ENCODE measurements at places on chromosomes 1 and 21.

GRCh38 chr1:15833842-15834405 lies 13.6 kb upstream of the SPEN start:
- no peak for DNase-seq

GRCh38 chr1:212957546-212957945 lies 7.2 kb downstream of the VASH2 start:
- no peak for DNase-seq

DNA sequence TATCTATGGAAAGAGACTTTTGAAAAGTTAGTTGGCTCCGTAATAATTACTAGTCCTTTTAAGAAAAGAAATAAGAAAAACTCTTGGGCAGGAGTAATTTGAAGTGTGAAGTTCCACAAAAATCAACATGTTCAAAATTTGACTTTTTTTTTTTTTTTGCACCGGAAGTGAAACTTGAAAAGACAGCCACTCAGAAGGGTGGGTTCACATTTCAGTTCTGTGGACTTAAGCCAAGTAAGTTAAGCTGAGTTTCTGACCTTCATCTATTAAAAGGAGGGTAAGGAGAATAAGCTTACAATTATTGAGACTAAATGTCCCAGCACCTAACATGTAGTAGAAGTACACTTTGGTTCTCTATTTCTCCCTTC lies 11.0 kb downstream of the RO60 start:
- no peak for DNase-seq

DNA sequence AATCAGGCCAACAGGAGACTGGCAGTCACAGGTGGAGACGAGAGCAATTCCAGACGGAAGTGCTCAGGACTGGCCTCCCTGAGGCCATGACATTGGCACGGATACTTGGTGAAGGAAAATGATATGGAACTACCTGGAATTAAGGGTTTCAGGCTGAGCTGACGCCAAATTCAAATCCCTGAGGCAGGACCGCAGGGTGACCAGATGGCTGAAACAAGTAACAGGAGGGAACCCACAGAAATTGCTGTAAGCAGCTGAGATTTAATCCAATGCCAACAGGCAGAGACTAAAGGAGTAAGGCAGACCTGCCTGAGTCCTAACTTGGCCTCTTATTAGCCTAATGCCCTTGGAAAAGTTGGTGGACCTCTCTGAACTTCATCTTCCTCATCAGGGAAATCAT lies 76.2 kb downstream of the ERG start:
- no peak for DNase-seq

GRCh38 chr1:189315035-189315901 lies 1162.4 kb downstream of the BRINP3 start:
- no peak for DNase-seq

DNA sequence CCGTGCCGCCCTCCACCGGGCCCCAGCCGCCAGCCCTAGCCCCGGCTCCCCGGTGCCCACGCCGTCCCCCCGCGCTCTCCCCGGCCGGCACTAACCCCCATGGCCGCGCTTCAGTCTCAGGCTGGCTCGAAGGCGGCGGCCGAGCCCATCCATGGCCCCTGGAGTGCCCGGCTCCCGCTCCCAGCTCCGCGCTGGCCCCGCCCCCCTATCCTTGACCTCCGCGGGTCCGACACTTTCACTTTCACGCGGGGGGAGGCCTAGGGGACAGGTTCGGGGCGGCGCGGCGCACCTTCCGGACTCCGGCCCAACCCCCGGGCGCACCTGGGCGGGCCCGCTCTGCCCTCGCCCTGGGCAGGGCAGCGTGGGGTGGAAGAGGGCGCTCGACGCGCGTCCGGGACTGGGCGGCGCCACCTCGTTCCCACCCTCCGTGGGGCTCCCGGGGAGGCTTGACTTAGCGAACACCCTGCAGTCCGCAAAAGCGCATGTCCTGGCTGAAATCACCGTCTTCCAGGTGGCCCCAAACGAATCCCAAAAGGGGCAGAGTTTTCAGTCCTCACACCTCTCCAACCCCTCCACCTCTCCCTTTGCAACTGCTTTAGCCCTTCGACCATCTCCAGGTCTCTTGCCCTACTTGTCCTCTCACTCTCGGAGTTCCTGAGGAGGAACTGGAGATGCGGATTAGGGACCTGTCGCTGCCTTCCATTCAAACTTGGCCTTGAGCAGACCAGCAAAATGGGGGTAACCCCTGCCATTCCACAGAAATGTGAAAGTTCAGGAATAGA lies 3.9 kb upstream of the DENND2D start:
- DNase-seq = peak; percentile 66

GRCh38 chr21:46182548-46183336 lies 1.5 kb downstream of the SPATC1L start:
- DNase-seq = no peak

- no peak for DNase-seq
Measured at GRCh38 chr1:214213136-214213535, 67.8 kb upstream of the SMYD2 start.
